ENCODE measurements at places on chromosomes 2 and 18.

- DNase-seq: no peak
Observed at GRCh38 chr2:41498781-41499180, 549.0 kb upstream of the PKDCC start.

DNA sequence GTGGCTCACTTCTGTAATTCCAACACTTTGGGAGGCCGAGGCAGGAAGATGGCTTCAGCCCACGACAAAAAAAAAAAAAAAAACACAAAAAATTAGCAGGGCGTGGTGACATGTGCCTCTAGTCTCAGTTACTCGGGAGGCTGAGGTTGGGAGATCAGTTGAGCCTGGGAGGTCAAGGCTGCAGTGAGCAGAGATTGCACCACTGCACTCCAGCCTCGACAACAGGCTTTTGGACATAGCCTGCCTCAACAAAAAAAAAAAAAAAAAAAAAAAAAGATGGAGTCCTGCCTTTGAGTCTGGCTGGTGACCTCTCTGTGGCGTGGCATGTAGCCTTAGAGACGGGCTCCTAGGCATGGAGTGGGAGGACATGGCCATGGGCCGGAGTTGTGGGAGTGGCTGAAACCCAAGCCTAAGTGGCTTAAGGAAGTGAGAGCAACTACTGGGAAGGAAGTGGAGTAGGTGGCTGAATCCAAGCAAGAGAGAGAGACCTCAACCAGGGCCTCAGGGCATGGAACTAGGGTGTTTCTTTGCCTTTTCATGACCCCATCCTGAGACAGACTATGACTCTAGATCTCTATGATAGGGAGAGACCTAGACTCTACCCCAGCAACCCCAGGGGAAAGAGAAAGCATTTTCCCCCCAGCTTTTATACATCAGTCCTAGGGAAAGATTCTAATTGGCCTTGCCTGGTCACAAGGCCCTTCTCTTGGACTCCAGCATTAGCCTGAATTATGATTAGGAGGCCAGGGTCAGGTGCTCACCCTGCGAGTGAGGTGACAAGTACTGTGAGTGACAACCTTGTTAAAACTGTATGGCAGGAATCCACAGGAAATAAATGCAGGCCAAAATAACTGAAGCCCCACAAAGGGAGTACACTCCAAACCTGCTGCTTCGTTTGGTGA, 34.2 kb downstream of the NPAS2 start:
- no peak for DNase-seq

GRCh38 chr18:35463050-35463449, 34.7 kb downstream of the INO80C start:
- DNase-seq: no peak

- no peak for DNase-seq
Observed at GRCh38 chr18:30481871-30482270, 560.7 kb downstream of the DSC3 start.

DNA sequence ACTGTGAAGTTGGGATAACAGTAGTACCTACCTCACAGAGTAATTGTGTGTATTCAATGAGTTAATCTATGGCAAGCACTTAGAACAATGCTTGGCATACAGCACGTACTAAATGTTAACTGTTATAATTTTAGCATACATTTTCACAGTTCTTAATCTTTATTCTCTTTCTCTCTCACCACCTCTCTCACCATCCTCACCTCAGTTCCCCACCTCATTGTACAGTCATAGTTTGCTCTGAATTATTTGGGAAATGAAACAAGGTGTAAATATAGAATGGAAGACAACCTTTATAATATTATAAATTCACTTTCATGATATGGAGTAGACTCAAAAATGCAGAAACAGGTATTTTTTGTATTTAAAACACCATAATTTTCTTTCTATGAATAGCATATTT, 40.0 kb upstream of the DNAH7 start:
- no peak for DNase-seq

DNA sequence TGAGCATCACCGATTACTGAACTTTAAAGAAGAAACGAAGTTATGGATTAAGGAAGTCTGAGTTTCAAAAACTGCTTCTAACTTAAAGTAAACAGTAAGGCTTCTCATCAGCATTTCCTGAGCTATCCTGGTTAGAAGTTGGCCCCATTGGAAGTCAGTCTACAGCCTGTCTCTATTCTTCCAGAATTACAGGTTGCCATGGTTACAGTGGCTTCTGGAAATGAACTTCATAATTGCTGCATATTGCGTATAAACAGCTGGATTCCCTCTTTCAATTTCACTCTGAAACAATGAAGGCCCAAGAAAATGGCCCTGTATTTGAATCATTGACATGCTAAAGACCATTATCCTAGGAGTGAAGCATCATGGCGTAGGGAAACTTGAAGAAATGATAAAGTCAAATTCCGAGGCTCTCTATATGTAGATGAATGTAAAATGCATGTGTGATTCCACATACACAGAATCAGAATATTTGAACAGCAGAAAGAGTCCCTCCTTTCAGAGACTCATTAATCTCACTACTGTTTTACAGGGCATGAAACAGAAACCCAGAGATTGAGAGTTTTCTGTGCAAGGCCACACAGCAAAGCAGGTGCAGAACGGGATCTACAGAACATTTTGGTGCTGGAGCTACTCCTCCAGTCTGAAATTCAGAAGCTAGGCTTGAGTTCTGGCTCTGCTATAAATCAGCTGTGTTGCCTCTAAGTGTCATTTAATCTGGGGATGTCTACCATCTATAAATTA, 856.4 kb upstream of the CELF4 start:
- no peak for DNase-seq

- no peak for DNase-seq
Observed at GRCh38 chr2:241237949-241238371, 49.5 kb downstream of the ANO7 start.

DNA sequence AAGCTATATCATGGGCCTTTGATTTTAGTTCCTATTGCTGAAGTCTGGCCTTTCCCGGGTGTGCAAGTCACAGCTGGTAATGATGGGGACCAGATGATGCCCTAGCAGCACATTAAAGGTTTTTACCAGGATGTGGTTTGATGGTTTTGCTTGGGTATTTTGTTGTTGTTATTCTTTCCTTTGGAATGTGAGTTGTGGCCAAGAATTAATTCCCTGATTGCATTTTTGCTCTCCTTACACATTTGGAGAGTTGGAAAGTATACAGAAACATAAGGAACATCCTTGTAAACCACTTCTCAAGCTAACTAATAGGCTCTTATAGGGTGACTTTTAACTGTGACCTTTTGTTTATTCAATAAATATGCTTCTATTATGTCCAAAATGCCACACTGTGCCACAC, 154.1 kb upstream of the MMADHC start:
- peak; percentile 62 for DNase-seq

GRCh38 chr2:44778671-44779476, 162.6 kb upstream of the SIX3 start:
- DNase-seq: no peak

DNA sequence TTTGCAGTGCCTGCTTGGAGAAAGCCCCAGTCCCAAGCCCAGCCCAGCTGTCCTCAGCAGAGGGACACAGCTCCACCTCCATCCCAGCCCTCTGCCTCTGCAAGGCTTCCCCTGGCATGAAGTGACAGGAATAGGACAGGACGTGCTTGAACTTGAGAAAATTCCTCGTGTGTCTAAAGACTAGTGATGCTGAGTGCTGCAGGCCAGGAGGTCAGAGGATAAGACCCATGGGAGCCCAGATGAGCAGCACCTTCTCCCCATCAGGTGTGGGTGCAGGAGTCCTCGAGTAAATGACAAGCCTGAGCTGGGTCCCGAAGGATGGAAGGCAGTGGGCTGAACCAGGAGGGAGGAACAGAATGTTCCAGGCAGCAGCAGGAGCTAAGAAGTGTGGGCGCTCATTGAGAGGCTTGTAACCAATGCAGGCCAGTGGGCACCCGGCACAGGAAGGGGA, 67.8 kb upstream of the UXS1 start:
- no peak for DNase-seq

DNA sequence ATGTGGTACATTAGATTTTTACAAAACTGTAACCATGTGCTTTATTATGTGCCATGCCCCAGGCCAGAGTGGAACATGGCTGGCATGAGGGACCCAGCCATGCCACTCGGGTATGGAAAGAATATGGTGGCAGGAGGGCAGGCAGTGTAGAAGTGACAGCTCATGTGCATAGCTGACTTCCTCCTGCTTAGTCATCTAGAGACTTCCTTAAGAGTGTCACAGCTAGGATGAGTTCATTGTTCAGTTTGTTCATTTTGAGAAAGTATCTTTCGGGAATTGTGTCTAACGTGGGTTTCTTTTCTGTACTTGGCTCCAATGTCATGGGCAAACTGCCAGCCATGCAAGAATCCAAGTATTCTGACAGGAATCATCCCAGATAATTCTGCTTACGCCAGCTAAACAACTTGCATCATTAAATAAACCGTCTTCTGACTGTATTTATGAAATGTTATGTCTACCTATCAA, 94.3 kb upstream of the ITGB6 start:
- peak; percentile 33 for DNase-seq

- no peak for DNase-seq
Observed at GRCh38 chr2:96962567-96963203, 23.7 kb downstream of the FAM178B start.

- no peak for DNase-seq
Observed at GRCh38 chr2:17231394-17231965, 286.8 kb downstream of the RAD51AP2 start.

DNA sequence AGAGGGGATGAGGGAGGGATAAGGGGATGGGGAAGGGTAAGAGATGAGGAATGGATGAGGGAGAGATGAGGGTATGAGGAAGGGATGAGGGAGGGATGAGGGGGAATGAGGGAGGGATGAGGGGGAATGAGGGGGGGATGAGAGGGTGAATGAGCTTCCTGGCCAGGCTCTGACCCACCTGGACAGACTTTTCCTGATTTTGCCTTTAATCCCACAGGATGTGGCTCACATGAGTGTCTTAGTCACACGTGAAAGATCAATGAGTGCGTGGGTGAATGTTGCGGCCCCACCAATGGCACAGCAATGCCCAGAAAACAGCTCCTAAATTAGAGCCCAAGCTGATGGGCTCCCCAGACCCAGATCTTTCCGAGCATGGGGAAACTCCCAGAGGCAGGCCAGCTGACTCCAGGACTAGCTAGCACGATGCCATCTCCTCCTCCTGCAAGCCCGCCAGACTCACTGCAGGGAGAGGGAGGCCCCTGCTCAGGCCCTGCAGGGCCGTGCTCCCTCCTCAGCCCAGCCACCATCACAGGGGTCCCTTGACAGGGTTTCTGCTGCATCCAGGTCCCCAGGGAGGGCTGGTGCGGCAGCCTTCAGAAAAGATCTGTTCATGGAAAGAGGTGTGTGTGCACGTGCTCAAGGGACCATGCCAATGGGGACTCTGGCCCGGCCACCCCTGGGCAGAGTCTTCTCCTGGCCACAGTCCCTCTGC, 41.4 kb downstream of the AQP12A start:
- peak; percentile 14 for DNase-seq

DNA sequence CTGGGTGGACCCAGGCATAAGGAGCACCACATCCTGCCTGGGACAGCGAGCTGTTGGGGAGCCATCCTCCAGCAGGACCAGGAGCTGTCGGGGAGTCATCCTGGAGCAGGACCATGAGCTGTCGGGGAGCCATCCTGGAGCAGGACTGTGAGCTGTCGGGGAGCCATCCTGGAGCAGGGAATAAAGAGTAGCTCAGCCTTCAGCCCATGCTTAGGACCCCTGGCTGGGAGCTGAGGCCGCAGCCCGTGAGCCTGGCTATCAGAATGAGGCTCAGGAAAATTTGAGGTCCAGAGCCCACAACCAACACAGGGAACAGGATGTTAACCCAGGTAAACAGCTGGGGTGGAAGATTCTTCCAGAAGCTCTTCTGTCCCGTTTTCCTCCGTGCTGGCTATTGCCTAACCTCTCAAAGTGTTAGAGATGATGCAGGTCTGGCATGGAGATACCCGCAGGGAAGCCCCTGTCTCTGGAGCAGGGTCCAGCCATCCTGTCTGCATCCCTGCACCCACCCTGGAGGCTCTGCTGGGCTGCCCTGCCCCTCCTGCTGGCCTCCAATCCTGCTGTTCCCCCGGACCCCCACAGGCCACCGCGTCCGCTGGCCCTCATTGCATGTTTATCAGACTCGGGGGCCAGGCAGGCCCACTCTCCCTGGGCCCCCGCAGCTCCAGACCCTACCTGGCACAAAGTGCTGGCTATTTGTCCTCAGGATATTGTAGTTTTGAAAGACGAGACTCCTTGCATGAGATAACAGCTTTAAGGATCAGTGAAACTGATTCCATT, 243.5 kb upstream of the MYT1L start:
- no peak for DNase-seq

GRCh38 chr2:20363578-20363977, 12.9 kb upstream of the PUM2 start:
- DNase-seq: no peak

- no peak for DNase-seq
Observed at GRCh38 chr2:159605441-159606178, 10.7 kb downstream of the BAZ2B start.

Data from urothelium cell line (cell line).